ENCODE measurements at places on chromosomes 1 and 21. TPM values are rescaled to one million over a fixed set of nuclear protein-coding genes. Genes with fewer than 3 reads are reported as not detected.

The PTPRU gene
- total RNA-seq = 20.8 TPM

DNA sequence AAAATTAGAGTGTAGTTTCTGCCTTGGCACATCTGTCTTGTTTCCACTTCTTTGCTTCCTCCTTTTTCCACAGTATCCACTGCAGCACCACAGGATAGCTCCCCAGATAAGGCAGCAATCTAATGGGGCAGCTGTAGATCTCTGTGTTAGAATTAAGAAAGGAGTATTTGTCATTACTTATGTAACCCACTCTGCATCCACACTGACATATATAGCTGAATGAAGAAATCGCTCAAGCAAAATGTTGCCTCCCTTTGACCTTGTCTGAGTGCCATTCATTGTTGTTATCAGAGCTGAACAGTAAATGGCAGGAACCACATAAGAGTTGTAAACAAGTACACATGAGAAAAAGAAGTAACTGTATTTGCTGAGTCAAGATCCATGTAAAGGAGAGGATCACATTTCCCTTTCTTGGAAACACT, 45.9 kb upstream of the DPH5 start:
- no peaks in the 10 kb centered on the region for H3K27me3 ChIP-seq
- no peak overlapping the region for H3K27ac ChIP-seq
- H3K4me1 ChIP-seq = no peaks in the 10 kb centered on the region
- no peak overlapping the region for H3K4me3 ChIP-seq

GRCh38 chr1:10193288-10193687, 17.1 kb upstream of the KIF1B start:
- H3K27ac ChIP-seq = no peak overlapping the region
- no peak for DNase-seq

DNA sequence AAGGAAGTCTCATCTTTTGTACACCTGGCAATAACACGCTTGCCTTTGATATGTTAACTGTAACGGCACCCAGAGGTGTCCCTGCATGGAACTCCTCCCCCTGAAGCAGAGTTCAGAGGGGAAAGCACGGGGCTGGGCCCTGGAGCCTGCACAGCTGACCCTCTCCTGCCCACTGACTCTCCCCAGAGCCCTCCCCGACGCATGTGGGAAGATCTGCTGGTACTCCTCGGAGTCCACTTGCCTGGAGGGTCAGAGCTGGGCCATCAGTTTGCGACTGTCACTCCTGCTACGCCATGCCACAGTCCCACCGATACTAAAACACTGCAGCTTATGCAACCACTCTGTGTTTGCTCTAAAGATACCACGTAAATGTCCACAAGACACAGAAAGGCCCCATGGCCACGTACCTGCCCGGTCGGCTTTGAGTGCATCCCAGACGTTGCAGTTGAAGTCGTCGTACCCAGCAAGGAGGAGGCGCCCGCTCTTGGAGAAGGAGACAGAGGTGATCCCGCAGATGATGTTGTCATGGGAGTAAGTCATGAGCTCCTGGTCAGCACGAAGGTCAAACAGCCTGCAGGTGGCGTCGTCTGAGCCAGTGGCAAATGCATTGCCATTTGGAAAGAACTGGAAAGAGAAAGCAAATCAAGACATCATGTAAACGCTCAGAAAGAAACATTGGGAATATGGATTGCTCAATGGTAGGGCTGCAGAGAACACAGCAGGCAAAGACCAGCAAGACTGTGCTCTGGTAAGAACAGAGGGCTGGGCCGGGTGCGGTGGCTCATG, 10.6 kb upstream of the NADK start:
- peaks cover 4% of the 10 kb centered on the region for H3K36me3 ChIP-seq
- H3K27ac ChIP-seq = no peak overlapping the region
- H3K27me3 ChIP-seq = no peaks in the 10 kb centered on the region
- H3K4me1 ChIP-seq = no peaks in the 10 kb centered on the region
- H3K4me3 ChIP-seq = no peak overlapping the region

- no peak overlapping the region for H3K4me3 ChIP-seq
- H3K27ac ChIP-seq = no peak overlapping the region
- no peaks in the 10 kb centered on the region for H3K36me3 ChIP-seq
- H3K27me3 ChIP-seq = no peaks in the 10 kb centered on the region
These were observed 92.0 kb downstream of the MAST2 start for GRCh38 chr1:45895406-45895805.

GRCh38 chr1:71193153-71193552, 112.3 kb upstream of the ZRANB2 start:
- no peak overlapping the region for H3K4me3 ChIP-seq
- no peaks in the 10 kb centered on the region for H3K4me1 ChIP-seq
- H3K27me3 ChIP-seq = no peaks in the 10 kb centered on the region
- no peaks in the 10 kb centered on the region for H3K36me3 ChIP-seq
- no peak overlapping the region for H3K27ac ChIP-seq
